DMS153 (cell line): ENCODE measurements at places on chromosomes 13 and 19.

- DNase-seq: no peak
Measured at GRCh38 chr19:42322305-42322704, 3.1 kb upstream of the MEGF8 start.

- DNase-seq: no peak
Measured at GRCh38 chr13:48978942-48979601, 3.4 kb downstream of the FNDC3A start.

GRCh38 chr13:42946927-42947326 is 45.1 kb downstream of the EPSTI1 start:
- no peak for DNase-seq

DNA sequence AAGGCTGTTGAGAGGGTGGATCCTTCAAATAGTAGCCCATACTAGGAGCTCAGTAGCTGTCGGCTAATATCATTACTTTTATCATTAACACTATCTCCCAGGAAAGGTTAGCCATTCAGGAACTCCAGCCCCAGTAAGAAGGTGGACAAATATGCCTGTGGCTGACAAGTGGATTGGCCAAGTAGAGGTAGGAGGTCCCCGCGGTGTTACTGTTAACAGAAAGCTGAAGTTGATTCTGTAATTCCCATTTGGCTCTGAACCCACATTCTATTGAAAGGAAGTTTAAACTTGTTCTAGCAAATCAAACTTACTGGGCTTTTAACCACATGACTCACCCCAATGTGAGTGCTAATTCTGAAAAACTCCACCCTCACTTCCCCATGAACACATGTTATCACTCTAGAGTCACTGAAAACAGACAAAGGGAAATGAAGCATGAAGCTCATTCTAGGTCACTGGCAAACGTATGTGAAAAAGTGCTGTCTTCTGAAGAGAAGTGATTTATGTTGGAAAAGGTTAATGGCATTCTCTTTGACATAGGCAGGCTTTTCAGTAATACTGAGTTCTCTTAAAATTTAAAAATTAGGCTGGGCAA is 273.5 kb downstream of the FGF14 start:
- no peak for DNase-seq

DNA sequence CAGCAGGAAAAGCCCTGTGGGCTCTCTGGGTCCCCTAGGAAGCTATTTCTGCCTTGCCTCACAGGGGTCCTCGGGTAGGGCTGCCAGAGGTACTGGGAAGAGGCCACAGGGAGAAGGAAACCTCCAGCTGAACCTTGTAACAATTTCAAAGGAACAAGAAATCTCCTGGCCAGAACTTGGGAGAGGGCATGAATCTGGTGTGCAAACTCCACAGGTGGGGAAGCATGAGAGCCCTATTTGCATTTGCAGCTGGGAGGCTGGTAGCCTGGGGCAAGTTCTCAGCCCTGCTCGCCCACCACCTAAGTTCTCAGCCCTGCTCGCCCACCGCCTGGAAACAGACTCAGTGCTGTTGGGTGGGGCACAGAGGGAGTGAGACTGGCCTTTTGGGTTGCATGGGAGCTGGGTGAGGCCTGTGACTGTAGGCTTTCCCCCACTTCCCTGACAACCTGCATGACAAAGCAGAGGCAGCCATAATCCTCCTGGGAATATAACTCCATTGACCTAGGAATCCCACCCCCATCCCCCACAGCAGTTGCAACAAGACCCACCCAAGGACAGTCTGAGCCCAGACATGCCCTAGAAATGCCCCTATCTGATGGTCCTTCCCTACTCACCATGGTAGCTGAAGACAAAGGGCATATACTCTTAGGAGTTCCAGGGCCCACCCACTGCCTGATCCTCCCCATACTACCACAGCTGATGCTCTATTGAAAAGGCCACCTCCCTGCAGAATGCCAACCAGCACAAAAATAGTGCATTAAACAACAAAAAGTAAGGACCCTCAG is 11.7 kb downstream of the UGGT2 start:
- no peak for DNase-seq

DNA sequence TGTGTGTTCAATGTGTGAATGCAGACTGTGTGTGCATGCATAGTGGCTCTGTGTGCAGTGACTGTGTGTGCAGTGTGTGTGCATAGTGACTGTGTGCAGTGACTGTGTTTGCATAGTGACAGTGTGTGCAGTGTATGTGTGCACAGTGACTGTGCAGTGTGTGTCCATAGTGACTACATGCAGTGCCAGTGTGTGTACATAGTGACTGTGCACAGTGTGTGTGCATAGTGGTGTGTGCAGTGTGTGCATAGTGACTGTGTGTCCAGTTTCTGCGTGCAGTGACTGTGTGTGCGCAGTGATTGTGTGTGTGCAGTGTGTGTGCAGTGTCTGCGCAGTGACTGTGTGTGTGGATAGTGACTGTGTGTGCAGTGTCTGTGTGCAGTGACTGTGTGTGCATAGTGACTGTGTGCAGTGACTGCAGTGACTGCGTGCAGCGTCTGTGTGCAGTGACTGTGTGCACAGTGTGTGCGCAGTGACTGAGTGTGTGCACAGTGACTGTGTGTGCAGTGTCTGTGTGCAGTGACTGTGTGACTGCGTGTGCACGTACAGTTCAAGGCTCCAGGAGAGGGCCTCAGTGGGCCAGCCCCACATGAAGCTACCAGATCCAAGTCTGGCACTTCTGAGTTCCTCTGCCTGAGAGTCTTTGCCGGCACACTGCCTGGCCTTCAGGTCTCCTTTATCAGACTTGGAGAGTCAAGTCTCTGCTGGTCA is 90.3 kb downstream of the IER2 start:
- no peak for DNase-seq

- no peak for DNase-seq
Measured at GRCh38 chr13:59631271-59631670, 532.5 kb downstream of the DIAPH3 start.

GRCh38 chr13:109307027-109307426 is 479.4 kb downstream of the IRS2 start:
- no peak for DNase-seq

DNA sequence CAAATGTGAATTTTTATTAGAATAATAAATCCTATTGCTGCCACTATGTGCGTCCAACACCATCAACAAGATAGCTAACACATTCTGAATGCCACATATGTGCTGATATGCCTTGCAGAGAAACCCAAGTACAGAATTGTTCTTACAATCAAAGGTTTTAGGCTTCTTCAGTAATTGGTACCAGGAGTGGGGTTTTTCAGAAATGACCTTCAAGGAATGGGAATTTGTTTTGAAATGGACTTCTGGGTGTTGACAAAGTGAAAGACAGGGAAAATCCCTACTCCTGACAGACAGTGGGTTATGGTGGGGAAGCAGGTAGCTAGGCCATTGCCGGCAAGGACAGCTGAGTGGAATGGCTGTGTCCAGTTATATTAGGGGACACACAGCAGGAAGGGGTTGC is 5.7 kb downstream of the SYT3 start:
- no peak for DNase-seq

- DNase-seq: peak; percentile 16
Measured at GRCh38 chr13:31998131-31998530, 33.4 kb upstream of the FRY start.

DNA sequence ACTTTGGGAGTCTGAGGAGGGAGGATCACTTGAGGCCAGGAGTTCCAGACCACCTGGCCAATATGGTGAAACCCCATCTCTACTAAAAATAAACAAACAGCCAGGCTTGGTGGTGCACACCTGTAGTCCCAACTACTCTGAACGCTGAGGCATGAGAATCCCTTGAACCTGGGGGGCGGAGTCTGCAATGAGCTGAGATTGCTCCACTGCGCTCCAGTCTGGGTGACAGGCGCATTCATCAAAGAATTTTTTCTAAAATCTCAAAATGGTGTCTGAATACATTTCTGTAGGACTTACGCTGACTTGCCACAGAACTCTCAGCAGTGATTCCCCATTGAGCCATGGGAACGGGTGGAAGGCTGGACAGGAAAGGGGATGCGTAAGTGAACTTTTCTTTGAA is 18.0 kb upstream of the ERVV-1 start:
- DNase-seq: no peak

- DNase-seq: no peak
Measured at GRCh38 chr19:8413629-8413995, 507 bp downstream of the MARCHF2 start.

DNA sequence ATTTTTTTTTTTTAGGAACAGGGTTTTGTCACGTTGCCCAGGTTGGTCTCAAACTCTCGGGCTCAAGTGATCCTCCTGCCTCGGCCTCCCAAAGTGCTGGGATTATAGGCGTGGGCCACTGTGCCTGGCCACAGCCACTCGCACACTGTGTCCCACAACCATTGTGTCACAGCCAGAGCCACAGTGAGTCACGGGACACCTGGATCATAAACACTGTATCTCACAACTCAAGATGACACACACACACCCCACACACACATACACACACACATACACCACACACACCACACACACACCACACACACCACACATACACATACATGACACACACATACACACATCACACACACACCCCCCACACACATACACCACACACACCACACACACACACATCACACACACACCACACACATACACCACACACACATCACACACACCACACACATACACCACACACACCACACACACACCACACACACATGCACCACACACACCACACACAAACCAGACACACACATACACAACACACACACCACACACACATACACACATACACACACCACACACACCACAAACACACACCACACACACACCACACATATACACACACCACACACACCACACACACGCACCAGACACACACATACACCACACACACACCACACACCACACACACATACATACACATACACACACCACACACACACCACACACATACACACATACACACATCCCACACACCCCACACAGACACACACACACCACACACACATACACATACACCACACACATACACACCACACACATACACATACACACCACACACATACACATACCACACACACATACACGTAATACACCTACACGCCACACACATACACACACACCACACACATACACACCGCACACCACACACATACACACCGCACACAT is 16.2 kb downstream of the ELAVL3 start:
- DNase-seq: no peak

DNA sequence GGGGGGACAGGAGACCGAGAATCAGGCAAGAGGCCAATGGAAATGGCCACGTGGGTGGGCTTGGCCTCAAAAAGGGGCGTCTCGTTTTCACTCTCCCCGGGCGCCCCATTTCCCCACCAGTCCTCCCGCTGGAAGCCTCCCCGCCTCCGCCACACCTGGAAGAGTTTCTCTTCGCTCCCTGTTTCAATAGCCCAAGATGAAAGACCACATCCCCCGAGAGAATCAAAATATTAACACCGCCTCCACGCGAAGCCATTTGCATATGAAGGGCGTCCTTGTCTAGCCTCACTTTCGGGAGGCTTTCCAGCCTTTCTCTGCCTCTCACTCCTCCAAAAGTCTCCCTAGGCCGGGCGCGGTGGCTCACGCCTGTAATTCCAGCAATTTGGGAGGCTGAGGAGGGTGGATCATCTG is 691 bp upstream of the OLFM2 start:
- DNase-seq: no peak

DNA sequence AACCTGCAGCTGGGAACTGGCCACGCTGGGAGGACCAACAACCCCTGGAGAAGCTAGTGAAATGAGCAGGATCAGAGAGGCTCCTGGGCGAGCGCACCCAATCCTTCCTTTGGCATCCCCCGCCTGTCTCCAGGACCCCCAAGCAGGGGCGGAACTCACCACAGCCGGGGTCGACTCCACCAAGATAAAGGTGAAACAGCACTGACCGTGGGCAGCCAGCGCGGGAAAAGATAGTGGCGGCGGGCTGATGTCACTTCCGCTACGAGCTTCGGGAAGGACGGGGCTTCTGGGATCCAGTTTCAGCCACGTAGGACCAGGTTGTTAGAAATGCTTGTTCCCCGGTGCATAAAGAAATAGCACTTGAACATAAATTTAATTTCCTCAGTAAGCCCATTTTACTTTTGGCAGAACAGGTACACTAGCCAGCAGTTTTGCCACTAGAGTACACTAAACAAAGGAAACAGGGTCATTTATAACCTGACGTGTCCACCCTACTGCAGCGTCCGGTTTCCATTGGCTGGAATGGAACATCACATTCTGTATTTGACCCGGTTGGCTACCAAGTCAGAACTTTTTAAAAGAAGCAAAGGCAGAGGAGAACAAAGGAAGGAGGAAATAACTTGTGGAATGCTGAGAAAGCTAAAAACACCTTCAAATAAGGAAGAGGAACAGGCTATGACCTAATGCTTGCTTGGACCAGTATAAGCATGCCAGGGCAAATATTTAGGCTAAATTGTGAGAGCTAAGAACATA is 25.5 kb upstream of the ZNF562 start:
- DNase-seq: no peak

DNA sequence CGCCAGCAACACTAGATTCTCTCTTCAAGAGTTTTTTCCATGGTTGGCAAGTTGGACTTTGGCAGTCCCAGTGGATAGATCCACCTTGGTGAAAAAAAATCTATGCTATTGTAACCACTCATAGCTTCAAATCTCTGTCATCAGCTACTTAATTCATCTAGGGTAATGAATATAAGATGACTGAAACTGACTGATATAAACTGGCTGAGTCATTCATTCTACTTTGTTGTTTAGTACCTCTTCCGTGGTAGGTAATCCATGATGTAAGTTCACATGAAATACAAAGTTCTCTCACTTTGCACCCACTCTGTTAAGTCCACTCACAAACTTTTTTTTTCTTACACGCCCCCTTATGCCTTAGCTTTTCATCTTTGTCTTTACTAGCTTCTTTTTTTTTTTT is 1381.5 kb downstream of the SLITRK5 start:
- DNase-seq: no peak

- peak; percentile 49 for DNase-seq
Measured at GRCh38 chr19:3270902-3271301, 46.4 kb downstream of the CELF5 start.

- no peak for DNase-seq
Measured at GRCh38 chr13:80161219-80161618, 179.7 kb downstream of the SPRY2 start.

GRCh38 chr13:99218969-99219368 is 18.3 kb downstream of the UBAC2 start:
- DNase-seq: no peak

DNA sequence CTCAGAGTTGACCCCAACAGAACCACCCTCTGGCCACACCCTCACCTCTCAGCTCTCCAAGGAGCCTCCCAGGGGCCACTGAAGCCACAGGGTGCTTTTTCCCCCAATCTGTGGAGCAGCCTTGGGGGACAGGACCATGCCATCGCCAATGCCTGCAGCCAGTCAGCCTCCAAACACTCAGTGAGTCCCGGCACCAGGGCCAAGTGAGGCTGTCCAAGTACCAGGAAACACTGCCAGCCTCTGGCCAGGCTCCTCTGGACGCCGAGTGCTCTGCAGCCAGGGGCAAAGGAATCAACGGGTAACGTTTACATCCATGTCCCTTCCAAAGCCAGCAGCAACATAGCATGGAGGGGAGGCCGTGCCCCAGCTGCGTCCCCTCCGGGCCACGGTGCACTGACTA is 9.5 kb upstream of the COMP start:
- DNase-seq: no peak
